IPS DF 19.7 (cell line): ENCODE measurements at places on chromosomes 16 and 17.
A peak's percentile ranks its signal among the peaks of the same experiment; 100 is the strongest.

GRCh38 chr16:13435873-13436474 lies 484.0 kb upstream of the ERCC4 start:
- peak; percentile 61 for DNase-seq

DNA sequence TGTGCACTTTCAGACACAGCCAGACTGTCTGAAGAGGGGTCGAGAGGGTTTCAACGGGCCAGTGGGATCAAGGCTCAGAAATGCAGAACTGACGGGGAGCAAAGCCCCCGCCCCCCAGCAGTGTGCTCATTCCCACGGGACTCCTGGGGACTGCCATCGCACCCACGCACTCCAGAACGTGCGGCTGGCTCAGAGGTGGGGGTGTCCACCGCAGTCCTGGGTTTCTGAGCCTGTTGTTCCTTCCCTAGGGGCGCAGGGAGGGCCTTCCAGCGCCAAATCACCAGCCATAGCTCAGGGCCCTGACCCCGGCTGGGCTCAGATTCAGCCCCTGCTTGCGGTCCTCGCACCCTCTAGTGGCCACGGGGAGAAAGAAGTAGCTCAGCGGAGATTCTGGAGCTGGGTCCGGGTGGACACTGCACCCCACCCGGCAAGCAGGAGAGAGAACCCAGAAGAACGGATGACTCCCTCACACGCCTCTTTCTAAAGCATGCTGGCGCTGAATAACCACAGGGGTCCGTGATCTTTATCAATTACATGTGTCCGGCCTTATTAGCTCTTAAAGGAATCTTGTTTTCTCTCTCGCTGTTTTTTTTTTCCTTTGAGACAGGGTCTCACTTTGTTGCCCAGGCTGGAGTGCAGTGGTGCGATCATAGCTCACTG lies 45.0 kb upstream of the USP7 start:
- DNase-seq: no peak

DNA sequence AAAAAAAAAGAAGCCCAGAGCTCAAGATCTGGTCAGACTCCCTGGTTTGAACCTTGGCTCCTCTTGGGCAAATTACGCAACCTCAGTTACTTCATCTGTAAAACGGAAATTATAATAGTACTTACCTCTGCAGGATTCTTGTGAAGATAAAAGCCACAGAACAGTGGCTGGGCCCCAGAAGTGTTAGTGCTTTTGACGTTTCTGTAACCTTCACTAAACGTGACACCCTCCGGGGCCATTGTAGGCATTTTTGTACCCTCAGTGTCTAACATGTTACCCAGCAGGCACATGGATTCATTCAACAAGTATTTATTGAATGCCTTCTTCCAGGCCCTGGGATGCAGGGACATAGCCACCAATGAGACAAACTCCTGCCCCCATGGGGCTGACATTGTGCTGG lies 58.0 kb downstream of the PITPNC1 start:
- DNase-seq: no peak

DNA sequence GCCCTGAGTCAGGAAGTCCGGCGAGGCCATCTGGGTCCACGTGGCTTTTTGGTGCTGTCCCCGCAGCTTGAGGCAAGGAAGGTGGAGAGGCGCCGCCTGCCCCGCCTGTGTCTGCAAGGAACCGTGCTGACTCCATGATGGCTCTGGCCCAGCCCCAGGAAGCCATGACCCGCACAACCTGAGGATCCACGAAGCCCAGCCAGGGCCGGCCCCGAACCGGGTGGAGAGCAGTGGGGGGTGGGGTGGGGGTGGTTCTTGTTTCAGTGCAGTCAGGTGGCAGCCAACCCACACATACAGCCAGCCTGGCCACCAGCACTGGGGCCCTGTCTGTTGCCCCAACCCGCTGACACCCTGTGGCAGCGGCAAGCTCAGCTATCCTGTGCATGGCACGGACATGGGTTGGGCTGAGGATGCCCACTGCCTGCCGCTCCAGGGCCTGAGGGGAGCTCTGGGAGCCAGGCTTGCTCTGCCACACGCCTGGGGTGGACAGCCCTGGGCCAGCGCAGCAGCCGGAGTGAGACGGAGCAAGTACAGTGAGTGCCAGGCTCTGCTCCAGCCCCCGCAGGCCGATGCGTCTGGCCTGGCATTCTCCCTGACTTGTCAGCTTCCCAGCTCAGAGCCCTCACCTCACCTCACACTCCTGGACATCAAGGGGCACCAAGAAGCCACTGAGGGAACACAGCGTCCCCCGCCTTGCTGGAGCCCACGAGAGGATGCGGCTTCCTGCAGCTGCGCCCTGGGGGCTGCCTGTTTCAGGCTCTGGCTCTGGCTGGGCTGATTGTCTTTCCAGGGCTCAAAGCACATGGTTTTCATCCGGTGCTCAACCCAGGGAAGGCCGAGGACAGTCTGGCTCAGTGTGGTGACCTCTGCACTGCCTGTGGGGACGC lies 68.8 kb downstream of the LMF1 start:
- DNase-seq: no peak

DNA sequence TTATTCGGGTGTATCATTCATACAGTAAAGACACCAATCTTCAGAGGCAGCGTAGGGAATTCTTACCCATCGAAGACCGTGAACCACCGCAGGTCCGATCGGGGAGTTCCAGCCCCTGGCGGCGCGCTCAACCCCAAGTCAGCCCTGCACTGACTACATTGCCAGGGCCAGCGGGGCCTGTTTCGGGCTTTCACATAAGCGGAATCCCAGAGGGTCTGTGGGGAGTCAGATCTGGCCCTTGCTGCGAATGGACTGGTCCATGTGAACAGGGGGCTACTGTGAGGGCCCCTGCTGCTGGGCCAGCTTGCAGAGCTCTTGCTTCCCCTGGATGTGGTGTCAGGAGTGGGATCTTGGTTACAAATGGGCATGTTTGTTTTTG lies 7.6 kb downstream of the PDE6G start:
- DNase-seq: no peak

DNA sequence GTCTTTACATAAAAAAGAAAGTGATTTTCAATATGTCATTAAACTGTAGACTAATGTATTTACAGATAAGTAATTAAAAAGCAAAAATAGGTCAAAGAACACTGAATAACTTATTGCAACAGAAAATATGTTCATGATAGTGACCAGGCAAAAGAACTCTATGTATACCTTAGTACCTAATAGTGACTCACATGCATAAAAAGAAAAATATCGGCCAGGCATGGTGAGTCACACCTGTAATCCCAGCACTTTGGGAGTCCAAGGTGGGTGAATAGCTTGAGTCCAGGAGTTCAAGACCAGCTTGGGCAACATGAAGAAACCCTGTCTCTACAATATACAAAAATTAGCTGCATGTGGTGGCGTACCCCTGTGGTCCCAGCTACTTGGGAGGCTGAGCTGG lies 33.0 kb upstream of the TOM1L1 start:
- DNase-seq: no peak

GRCh38 chr16:71711789-71712188 lies 12.7 kb downstream of the PHLPP2 start:
- DNase-seq: no peak

- no peak for DNase-seq
These were observed 64.6 kb downstream of the GNAO1 start for GRCh38 chr16:56255904-56256303.

DNA sequence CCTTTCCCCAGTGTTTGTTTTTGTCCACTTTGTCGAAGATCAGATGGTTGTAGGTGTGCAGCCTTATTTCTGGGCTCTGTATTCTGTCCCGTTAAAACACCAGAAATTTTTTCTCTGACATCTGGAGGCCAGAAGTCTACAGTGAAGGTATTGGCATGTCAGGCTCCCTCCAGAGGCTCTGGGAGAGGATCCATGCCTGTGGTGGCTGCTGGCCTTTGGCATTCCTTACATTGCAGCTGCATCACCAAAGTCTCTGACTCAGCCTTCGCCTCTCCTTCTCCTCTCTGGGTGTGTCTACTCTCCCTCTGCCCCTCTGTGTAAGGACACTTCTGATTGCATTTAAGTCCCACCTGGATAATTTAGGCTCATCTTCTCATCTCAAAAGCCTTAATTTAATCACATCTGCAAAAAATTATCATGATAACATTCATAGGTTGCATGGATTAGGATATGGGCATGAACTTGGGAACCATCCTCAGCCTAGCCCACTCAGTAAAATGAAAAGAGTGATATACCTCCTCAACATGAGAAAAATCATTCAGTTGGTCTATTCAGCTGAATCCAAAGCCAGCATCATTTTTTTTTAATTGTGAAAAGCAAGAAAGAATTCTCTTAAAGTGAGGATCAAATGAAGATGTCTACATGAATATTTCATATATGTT lies 78.0 kb downstream of the MAP2K6 start:
- DNase-seq: peak; percentile 42

DNA sequence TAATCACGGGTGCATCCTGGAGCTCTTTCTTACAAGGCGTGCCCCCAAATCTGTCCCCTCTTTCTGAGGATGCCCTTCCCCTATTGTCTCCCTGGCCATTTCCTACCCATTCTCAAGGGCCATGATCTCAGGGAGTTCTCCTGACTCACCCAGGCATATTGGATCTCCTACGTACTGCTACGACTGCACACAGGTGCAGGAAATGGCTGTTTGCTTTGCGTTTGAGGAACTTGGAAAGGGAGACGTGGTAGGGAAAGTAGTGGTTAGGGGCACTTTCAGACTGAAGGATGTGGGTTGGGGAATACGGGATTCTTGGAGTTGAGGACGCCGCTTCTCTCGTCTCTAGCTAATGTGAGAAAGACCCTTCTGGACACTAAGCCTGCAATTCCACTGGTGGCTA lies 18.7 kb upstream of the MEOX1 start:
- no peak for DNase-seq

- DNase-seq: no peak
These were observed at the start of gene NOD2 for GRCh38 chr16:50692999-50693781. Gene NOD2 (plus strand): TSS chr16:50693606. CDS start chr16:50699496, 5,890 bp downstream.

- DNase-seq: no peak
These were observed 5.8 kb upstream of the FN3KRP start for GRCh38 chr17:82710499-82711232.

DNA sequence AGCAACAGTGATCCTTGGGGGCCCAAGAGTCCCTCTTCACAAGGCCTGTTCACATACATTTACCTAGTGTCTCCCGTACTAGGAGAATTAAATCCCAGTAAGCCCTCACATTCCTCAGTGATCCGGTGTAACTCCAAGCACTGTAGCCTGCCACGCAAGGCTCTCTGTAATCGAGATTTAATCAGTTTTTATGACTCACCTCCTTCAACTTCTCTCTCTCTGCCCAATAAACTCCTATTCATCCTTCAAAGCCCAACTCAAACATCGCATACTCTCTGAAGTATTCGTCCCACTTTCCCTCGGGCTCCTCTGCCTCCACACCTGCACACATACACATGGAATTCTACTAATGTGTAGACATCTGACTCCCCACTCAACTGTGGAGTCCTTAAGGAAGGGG lies 141.8 kb downstream of the CMIP start:
- no peak for DNase-seq

- no peak for DNase-seq
These were observed 240.9 kb downstream of the KIF2B start for GRCh38 chr17:54063639-54064038.

- DNase-seq: no peak
These were observed 55.9 kb upstream of the MGAT5B start for GRCh38 chr17:76812263-76812662.

DNA sequence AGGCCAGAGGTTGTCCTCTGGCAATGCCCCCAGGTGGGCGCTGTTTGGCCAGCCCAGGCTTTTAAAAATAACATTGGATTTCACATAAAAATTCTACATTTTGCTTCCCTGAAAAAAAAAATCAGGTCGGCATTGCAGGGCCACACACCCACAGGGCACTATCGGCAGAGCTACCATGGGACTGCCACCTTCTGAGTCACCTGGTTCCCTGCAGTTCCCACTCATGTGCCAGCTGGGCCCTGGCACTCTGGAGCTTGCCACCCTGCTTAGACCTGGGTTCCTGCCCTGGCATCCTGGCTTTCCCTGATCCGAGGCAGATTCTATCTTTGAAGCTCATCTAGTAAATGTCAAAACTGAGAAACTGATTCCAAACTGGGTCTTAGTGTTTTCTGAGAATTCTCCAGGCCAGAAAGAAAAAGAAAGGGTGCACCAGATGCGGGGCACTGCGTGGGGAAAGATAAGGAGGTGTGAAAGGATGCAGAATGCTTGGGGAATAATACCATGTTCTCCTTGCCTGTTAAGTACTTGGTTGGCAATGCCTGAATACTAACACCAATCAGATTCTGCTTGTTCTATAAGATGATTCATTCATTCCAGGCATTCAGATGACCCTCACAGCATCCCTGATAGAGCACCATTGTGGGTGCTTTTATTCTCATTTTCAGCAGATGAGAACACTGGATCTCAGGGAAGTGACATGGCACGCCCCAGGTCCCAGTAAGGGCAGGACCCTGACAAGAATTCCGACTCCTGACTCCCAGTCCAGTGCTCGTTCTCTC lies 51.8 kb downstream of the RAI1 start:
- DNase-seq: no peak

- DNase-seq: no peak
These were observed 14.0 kb downstream of the MYO1D start for GRCh38 chr17:32862940-32863339.

DNA sequence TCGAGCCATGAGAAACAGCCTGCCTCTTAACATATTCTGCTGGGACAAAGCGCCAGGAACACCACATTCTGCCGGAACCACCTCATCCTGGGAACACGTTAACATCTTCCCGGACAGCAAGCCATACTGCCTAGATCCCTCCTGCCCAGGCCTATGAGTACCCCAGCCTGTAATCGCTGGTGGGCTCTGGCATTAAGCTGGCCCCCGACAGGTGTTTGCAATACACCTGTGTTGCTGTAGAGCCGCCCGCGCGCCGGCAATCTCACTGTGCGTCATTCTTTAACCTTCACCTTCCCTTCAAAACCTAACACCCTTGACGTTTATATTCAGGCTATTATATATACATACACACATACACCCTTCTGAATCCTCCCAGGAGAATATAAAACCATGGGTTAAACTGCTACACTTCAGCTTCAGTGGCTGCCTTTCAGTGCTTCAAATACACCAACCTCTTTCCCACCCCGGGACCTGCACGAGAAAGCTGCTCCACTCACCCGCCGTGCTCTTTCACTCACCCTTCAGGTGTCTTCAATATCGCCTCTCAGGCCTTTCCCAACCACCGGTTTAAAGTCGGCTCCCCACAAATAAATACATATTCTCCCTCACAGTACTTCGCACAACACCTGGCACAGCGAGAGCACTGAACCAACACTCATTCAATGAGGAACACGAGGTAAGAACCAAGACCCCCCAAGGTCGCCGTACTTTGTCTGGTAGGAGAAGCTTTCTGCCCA lies 1.0 kb upstream of the ENDOV start:
- DNase-seq: no peak
